ENCODE measurements at places on chromosomes 2 and 18.

DNA sequence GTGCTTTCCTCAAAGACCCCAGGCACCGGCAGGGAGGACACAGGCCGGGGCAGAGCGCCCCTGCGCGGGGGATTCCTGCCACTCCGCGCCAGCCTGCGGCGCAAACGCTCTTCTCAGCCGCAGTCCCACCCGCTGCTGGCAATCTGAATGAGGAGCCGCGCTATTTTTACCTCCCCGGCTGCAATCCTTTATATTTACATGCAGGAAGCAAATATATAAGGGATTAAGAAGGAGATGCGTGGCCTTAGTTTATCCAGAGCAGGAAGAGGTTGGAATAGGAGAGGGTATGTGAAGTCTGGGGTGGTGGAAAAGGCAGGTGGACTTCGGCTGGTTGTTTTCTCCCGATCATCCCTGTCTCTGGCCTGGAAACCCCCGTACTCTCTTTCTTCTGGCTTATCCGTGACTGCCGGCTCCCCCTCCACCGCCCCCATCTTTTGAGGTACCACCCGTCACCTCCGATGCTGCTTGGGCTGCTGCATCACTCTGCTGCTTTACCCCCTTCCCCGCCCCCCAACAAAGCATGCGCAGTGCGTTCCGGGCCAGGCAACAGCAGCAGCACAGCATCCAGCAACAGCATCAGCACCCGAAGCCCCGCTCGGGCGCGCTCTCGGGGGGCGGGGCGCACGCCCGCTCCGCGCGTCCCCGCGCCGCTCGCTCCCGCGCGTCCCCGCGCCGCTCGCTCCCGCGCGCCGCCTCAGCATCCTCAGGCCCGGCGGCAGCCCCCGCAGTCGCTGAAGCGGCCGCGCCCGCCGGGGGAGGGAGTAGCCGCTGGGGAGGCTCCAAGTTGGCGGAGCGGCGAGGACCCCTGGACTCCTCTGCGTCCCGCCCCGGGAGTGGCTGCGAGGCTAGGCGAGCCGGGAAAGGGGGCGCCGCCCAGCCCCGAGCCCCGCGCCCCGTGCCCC, at the start of gene ADAM23:
ADAM23 (plus strand) TSS at position 700 of the 902 bp plus-strand sequence. CDS start 335 bp downstream, outside the sequence.
- peak; percentile 83 for DNase-seq

GRCh38 chr2:54161660-54162424, 46.4 kb downstream of the ACYP2 start:
- no peak for DNase-seq

- no peak for DNase-seq
These were observed 155.0 kb upstream of the KCTD1 start for GRCh38 chr18:26703170-26703930.

GRCh38 chr18:72376256-72376655, 167.9 kb downstream of the CBLN2 start:
- no peak for DNase-seq

DNA sequence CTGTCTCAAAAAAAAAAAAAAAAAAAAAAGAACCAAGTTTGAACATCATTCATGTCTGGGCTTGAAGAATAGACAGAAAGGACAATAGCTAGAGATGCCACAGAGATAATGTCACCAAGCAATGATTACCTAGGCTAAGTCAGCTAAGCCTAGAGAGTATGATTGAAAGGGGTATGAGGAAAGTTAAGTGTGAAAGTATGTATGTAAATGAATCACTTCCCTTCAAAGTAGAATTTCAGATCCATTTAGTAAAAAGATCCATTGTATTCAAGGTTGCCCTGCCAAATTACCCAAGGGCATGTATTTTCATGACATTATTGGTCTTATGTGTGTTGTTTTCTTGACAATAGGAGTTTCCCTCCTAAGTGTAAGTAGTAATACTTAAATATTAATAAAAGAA, 34.1 kb upstream of the SLC39A10 start:
- no peak for DNase-seq
